ENCODE measurements at places on chromosomes 6 and 20.

GRCh38 chr6:39850736-39851297 is 58.6 kb downstream of the DAAM2 start:
- no peak for DNase-seq

DNA sequence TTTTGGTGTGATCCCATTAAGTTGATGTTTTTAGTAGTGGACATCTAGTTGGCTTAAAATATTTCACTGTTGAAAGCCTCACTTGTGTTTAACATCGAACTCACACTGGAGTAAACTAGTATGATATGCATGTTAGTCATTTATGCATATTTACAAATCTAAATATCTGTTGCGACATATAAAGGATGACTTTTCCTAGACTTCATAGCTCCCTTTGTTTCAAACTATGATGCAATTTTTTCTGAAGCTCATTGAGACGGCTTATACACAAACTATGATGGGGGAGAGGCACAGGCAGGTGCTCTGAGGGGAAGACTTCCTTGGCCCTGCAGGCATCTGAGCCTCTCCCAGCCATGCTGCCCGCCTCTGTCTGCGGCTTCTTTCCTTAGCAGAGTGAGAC is 11.8 kb upstream of the FOXC1 start:
- DNase-seq = no peak

DNA sequence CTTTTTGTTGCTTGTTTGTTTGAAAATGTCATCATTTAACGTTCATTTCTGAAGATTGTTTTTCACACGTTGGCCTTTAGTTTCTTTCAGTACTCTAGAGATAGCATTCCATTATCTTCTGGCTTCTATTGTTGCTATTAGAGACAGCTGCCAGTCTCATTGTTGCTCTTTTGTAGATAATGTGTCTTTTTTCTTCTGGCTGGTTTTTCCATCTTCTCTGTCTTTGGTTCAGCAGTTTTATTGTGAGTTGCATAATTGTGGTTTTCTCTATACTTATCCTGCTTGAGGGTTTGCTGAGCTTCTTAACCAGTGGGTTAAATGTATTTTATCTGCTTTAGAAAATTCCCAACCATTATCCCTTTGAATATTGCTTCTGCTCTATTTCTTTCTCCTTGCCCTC is 23.2 kb upstream of the AIG1 start:
- DNase-seq = no peak

GRCh38 chr6:17096652-17097051 is 5.2 kb upstream of the STMND1 start:
- peak; percentile 87 for DNase-seq

- no peak for DNase-seq
These were observed 154.0 kb downstream of the MBOAT1 start for GRCh38 chr6:20058121-20058905.

GRCh38 chr6:14166839-14167238 is 49.3 kb downstream of the CD83 start:
- DNase-seq = no peak

- DNase-seq = no peak
These were observed 603 bp upstream of the RAB23 start for GRCh38 chr6:57222743-57223077.

DNA sequence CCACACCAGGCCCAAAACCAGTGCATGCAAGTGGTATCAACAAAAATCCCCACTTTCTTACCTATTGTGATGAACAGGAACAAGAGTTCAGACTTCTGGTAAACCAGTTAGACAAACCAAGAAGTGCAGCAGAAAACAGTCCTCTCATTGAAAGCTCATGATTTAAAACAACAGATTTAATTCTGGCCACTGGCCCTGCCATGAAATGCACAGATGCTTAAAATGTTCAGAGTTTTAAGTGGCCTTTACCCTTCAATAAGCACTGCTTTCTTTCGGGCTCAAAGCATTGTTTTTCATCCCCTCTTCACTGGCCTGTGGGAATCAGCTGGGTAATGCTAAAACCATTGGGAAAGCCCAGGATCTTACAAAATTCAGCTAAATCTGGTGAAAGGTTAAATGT is 102.4 kb upstream of the ISM1 start:
- no peak for DNase-seq

DNA sequence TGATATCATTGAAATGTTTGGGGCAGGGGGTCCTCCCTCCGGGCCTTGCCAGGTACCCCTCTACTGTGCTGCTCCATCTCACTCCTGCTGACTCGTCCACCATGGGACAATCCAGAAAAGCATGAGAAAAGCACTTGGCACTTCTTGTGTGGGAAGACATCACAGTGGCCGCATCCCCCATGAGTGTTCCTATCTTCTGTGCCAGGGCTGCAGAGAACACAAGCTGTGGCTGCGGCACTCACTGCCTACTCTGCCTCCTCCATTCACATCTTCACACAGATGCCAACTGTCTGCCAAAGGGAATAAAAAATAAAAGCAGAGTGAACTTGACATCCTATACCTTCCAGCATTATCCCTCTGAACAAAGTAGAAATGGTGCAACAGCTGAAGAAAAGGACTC is 117.4 kb upstream of the PROKR2 start:
- DNase-seq = no peak

- DNase-seq = no peak
These were observed 11.5 kb upstream of the FOXO3 start for GRCh38 chr6:108549241-108549640.

DNA sequence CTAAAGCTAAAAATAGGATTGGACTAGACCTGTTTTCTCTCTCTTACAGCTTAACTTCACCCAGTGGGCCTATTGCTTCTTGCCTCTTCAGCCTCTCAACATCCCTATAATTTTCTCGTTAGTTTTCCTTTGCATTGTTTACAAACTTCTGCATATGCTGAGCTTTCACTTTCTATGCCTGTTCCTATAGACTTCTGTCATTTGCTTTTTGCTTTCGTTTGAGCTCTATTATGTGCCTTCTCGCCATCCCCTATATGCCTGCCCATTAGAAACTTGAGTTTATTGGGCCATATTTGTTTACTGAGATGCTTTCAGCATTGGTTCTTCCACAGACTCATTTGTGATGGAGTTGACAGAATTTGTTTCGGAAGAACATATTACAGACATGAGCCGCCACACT is 40.9 kb downstream of the NCOA7 start:
- no peak for DNase-seq

- no peak for DNase-seq
These were observed 14.6 kb upstream of the ARMC12 start for GRCh38 chr6:35722121-35722761.

- DNase-seq = no peak
These were observed 37.5 kb downstream of the FKBP5 start for GRCh38 chr6:35651244-35651643.

GRCh38 chr6:24775520-24776058 is 852 bp downstream of the GMNN start:
- no peak for DNase-seq

- no peak for DNase-seq
These were observed 59.0 kb downstream of the THEMIS start for GRCh38 chr6:127841811-127842210.

- no peak for DNase-seq
These were observed 182.4 kb downstream of the DLL1 start for GRCh38 chr6:170108456-170108855.

GRCh38 chr6:170102038-170102437 is 188.8 kb downstream of the DLL1 start:
- DNase-seq = no peak

- no peak for DNase-seq
These were observed 31.2 kb downstream of the SNAI1 start for GRCh38 chr20:50013976-50014375.

DNA sequence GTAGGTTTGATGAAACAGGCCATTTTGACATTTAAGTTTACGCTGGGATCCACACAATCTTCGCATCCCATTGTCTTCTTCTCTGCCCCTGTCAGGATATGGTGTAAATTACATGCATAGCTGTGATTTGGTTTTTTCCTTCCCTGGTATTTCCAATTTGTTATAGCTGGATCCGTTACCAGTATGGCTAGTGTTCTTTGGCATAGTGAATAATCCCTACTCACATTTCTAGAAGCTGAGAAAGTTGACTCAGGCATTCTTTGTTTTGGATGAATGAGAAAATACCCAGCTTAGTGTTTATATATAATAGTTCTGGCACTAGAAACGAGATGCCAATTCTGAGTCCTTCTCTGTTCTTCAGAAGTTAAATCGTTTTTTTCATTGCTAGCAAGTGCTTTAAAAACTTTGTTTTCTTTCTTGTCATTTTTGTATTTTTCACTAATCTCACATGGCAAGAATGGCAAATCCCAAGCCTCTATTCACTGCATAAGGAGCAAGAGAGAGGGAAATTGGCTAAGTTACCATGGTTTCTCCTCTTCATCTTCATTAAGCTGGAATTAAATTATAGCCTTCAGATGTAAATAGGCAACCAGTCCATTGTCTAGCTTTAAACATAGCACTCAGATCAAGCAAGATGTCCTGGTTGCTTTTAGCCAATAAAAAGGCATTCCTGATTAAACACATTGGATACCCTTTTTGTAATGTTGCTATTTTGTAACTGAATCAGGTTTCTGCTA is 91.9 kb upstream of the LAMP5 start:
- DNase-seq = no peak

- DNase-seq = no peak
These were observed 239.1 kb downstream of the CDC5L start for GRCh38 chr6:44626616-44627015.

DNA sequence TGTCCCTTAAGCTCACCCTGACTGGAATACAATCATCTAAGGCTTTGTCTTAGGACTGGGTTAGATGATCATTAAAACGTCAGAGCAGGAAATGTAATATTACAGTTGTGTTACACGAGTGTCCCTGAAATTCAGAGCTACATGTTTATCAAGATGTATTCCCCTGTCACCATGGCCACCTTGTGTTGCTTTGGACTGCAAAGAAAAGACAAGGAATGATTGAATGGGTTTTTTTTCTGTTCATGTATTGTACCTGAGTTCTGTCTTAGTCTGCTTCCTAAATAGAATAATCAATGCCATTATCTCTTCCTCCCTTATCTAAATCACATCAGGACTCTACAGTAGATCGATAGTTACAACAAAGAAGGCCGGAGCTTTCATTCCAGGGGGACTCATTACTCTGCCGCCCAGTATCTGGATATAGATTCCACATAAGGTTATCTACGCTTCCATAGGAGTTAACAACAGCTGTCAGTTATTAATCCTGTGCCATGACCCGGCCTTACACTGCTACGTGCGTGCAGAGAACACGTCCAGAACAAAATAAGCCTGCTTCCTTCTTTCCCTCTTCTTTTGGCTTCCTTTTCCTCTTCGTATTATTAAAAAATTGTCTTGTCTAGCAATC is 274.1 kb upstream of the SASH1 start:
- DNase-seq = no peak

- no peak for DNase-seq
These were observed 3.4 kb downstream of the TFAP2B start for GRCh38 chr6:50822078-50822476.

DNA sequence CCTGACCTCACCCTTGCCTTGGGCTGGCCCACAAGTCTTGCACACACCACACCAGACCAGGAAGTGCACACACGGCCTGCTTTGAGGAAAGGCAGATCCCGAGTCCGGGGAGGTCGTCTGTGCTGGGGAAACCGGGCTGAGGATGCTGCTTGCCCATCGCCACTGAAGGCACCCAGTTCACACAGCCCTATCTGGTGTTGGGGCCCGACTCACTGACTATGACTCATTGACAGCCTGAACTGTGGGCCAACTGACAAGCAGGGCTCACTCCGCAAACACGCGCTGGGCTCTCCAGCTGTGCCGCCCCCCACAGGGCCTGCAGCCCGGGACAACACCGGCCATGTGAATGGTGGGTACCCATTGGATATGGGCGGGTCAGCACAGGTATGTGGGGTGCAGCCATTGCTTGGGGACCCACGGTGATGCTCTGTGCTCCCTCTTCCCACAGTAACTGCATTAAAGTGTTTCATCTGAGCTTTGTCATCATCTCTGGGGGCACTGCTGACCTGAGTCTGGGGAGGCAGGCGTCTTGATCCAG is 1.6 kb downstream of the SAMD10 start:
- DNase-seq = no peak

GRCh38 chr6:138671351-138671750 is 102.2 kb upstream of the CCDC28A start:
- DNase-seq = no peak

GRCh38 chr6:46793138-46793537 is at the start of gene MEP1A:
MEP1A (plus strand) TSS chr6:46793389; CDS start chr6:46793399, 10 bp downstream.
- DNase-seq = no peak

DNA sequence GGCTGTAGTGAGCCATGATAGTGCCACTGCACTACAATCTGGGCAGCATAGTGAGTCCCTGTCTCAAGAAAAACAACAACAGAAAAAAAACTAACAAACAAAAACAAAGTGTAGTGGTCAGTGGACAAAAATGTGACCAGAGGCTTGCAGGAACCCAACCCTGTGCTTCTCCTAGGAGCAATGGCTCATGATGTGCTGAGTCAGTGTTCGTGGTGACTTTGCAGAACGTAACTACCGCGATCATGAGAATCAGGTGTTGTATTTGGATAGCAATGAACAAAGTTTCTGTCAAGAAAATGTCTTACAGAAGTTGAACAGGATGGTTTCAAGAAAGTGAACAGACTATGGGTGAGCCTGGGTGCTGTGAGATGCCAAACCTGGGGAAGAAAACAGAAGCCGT is 18.5 kb upstream of the FOXC1 start:
- no peak for DNase-seq
